ENCODE measurements at places on chromosomes 2 and 18. TPM values are rescaled to one million over a fixed set of nuclear protein-coding genes. Genes with fewer than 3 reads are reported as not detected.

NMUR1 gene
- polyA plus RNA-seq = not detected

CFC1 gene
- not detected for polyA plus RNA-seq

HAT1 gene
- polyA plus RNA-seq = 37.1 TPM

IL36B gene
- not detected for polyA plus RNA-seq

NFATC1 gene
- polyA plus RNA-seq = 1.8 TPM

C2orf80 gene
- not detected for polyA plus RNA-seq

KIAA2012 gene
- polyA plus RNA-seq = 0.04 TPM

GCKR gene
- 0.55 TPM for polyA plus RNA-seq

DNA sequence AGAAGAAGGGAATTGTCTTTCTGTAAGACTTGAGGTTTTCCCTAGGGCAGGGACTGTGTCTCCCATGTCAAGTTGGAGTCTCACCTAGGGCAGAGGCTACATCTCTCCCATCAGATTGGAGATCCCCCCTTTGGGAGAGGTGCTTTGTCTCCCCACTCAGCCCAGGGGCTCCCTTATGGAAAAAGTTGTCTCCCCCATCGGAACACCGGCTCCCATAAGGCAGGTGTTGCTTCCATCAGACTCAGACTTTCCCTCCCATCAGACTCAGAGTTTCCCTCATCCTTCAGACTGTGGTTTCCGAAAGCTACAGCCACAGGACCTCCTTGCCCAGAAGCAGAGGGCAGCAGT is 5.8 kb downstream of the ANKRD53 start:
- no peak for DNase-seq

DNA sequence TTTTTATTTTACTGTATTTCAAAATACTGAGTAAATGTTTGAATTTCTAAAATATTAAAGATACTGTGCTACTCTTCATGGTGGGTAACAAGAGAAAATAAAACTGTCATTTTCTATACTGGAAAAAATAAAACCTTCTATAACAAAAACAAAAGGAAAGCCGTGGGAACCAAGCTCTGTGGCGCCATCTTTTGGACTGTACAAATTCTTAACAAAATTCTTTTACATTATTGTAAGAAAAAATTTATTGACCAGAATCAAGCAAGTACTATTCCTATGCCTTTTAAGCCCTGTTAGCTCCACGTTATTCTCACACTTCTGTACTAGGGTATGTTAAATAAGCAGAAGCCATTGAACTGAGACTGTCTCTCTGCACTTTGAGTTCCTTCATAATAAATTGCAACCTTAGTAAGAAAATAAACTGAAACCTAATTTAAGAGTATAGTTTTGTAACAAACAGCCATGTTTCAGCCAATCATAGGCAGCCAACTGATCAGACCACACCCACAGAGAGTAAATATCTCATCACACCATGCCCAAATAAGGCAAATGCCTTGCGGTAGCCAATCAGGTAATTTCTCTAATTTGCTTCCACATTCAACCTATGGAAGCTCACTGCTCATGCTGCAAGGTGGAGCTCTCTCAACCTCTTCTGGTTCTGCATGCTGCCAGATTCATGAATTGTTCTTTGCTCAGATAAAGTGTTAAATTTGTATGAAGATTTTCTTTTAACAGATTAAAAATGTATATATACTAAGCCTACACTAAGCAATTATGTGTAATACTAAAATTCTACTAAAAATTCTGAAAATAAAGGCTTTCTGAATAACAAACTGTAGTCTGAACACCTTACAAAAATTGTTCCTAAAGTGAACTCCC is 42.2 kb downstream of the HIBCH start:
- DNase-seq = peak; percentile 51

DNA sequence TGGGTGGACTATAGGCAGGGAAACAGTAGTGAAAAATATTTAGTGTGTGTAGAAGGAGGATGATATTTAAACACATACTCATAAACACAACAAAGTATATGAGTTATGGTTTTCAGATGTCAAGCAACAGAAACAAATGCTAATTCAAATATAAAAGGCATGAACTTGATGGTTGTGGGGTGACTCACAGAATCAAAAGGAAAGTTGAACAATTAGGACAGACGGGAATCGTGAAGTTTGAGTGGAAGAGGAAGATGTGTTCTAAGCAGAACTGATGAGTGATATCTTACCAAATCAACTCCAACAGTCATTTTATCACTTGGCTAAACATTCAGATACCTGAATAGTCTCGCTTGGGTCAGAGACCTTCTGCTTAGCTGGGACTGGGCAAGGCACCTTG is 53.6 kb upstream of the ITGA6 start:
- no peak for DNase-seq

- DNase-seq = peak; percentile 42
These were observed 46.2 kb upstream of the MGAT5 start for GRCh38 chr2:134207589-134208209.

GRCh38 chr18:36314098-36314497 is 16.6 kb downstream of the FHOD3 start:
- peak; percentile 55 for DNase-seq

GRCh38 chr2:107334306-107334705 is 448.3 kb upstream of the ST6GAL2 start:
- no peak for DNase-seq

GRCh38 chr2:45004562-45005191 is 4.6 kb downstream of the SIX2 start:
- peak; percentile 2 for DNase-seq

GRCh38 chr2:71884303-71885042 is 263.2 kb downstream of the CYP26B1 start:
- DNase-seq = peak; percentile 57

DNA sequence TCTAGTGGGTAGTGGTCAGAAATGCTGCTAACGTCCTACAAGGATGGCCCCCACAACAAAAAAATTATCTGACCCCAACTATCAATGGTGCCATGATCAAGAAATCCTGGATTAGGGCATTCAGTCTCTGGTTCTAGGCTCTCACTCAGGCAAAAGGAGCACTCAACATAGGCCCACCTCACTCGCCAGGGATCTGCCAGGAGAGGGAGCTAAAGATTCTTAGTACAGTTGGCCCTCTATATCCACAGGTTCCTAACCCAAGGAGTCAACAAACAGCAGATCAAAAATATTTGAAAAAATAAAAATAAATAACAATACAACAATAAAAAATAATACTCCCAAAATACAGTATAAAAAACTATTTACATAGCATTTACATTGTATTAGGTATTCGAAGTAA is 10.0 kb downstream of the SLC4A5 start:
- DNase-seq = peak; percentile 31

- no peak for DNase-seq
These were observed 144.9 kb downstream of the ACOXL start for GRCh38 chr2:110877031-110877827.

- peak; percentile 75 for DNase-seq
These were observed 68.6 kb upstream of the RPE start for GRCh38 chr2:209933499-209934483.

DNA sequence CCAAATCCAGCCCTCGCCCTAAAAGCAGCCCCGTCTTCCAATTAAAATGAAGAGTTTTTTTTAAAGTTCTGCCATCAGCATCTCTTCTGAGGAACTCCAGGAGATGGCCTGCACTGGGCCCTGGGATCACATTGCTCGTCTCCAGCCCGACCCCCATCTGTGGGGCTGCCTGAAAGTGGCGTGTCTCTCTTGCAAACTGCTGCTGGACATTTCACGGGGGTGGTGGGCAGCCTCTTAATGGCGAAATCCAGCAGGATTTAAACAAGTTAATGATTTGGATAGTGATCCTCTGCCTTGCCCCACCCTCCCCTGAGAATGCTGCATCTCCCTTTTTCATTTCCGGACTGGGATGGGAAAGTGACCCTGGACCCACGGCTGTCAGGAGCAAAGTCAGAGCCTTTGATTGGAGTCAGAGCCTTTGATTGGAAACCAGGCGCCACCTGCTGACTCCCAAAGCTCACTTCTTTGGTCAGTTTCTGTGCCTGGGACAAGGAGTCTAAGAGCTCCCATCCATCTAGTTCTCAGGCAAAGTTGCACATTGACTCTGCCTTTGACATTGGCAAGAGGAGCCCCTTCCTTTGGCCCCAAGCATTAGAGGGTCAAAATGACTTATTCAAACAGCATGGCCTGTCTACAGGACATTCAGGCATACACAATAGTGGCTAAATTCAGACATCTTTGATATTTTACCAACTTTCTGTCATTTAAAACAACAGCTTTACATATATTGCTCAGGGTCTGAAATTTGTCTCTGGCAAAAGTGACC is 155.2 kb downstream of the SH3BP4 start:
- peak; percentile 76 for DNase-seq

DNA sequence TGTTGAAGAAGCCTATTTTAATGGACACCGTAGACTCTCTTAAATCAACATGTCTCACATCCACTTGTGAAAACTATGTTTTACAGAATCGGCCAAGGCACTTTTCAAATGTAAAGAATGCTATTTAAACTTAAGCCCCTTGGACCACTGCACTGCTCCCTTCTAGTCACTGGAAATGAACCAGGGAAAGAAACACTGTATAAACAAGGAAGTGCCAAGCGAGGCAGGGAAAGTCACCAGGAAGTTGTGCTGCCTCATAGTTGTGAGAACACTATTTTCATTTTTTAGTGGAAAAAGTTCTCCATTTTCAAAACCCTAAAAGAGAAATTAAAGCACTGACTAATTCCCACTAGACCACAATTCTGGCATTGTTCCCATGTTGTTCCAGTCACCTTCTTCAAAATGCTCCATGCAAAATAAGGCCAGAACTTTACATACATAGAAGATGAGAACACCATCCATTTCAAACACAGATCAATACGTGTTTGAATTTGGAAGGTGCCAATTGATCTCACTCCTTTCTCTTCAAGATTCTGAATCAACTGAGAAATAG is 13.5 kb downstream of the CCDC141 start:
- no peak for DNase-seq

GRCh38 chr2:134457765-134458472 is 204.0 kb downstream of the MGAT5 start:
- no peak for DNase-seq

GRCh38 chr2:20430461-20431300 is 16.2 kb upstream of the RHOB start:
- DNase-seq = peak; percentile 49
